Right lobe of liver (tissue), 6 donors: ENCODE measurements at places on chromosomes 11 and 22. TPM values are rescaled to one million over a fixed set of nuclear protein-coding genes. Genes with fewer than 3 reads are reported as not detected.

DNA sequence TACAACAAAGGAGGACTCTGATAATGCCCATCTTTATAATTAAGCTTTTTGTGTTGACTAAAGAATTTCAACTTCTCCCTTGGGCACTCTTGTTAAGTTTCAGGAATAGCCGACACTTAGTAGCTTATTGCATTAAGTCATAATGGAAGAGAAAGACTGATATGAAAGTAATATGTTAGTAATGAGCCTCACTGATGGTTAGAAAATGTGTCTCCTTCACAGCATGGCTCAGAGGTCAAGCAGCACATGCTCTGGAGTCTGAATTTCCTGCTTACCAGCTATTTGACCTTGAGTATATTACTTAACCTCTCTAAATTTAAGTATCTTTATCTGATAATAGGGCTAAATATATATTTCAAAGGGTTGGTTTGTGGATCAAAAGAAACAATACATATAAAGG, 39.0 kb downstream of the PDGFD start:
- no peak for DNase-seq

DNA sequence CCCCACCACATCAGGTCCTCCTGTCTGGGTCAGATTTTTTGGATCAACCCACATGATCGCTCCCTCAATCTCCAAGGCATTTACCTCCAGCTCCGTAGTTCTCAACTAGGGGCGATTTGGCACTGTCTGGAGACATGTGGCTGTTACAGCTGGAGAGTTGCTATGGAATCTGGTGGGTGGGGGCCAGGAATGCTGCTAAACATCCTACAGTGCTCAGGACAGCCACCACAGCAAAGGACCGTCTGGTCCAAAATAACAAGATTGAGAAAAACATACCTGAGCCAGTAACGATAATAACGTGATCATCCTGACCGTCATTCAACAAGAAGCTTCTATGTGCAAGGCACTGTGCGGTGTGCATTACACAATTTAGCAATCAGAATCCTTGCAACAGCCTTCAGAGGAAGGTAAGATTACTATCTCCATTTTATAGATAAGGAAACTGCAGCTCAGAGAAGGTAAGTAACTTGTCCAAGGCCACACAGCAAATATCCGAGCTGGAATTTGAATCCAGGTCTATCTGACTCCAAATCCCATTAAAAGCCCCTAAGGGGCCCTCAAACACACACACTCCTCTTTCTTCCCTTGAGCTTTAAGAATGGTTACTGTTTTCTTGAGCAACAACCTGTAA, 14.3 kb upstream of the CRY2 start:
- no peak for DNase-seq

DNA sequence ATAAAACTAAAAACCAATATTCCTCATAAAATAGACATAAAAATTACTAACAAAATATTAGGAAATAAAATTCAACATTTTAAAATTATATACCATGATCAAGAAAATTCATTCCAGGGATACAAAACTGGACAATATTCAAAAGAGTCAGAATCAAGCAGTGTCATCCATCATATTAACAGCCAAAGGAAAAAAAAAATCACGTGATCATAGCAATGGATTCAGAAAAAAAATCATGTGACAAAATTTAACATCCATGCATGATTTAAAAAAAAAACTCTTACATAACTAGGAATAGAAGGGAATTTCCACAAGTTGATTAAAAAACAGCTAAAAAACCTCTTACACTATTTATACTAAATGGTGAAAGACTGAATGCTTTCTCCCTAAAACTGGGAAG, 95.3 kb upstream of the USP47 start:
- no peak for DNase-seq

- no peak for DNase-seq
Measured at GRCh38 chr22:28779833-28780232, 7.3 kb downstream of the CCDC117 start.

Gene MTFP1
- total RNA-seq, result 30.1 TPM

Gene CASP12
- total RNA-seq, result not detected

Gene PHF21B
- not detected for total RNA-seq
